ENCODE measurements at places on chromosomes 5 and 9.
A peak's percentile ranks its signal among the peaks of the same experiment; 100 is the strongest.

DNA sequence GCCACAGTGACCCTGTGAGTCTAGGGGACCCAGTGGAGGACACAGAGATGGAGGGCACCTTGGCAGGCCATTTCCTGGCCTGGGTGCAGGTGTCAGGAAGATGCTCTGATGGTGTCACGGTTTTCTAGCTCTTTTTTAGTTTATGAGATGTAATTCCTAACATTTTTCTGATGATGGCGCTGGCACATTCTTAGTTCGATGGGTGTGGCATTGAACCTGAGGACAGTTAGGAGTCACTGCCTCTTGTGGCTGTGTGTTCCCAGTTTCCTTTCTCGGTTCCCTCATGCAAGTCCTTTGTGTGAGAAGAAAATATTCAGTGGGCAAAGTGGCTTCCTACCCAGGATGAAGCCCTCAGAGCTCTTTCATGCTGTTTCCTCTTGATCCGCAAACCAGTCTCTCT is 129.4 kb upstream of the ICE1 start:
- no peak for DNase-seq

- DNase-seq: peak; percentile 3
Measured at GRCh38 chr5:134451936-134452505, 40.3 kb upstream of the CDKN2AIPNL start.

GRCh38 chr9:76926324-76926741 is 20.4 kb upstream of the PRUNE2 start:
- DNase-seq: no peak

- DNase-seq: no peak
Measured at GRCh38 chr9:18982262-18982620, 50.8 kb downstream of the SAXO1 start.

DNA sequence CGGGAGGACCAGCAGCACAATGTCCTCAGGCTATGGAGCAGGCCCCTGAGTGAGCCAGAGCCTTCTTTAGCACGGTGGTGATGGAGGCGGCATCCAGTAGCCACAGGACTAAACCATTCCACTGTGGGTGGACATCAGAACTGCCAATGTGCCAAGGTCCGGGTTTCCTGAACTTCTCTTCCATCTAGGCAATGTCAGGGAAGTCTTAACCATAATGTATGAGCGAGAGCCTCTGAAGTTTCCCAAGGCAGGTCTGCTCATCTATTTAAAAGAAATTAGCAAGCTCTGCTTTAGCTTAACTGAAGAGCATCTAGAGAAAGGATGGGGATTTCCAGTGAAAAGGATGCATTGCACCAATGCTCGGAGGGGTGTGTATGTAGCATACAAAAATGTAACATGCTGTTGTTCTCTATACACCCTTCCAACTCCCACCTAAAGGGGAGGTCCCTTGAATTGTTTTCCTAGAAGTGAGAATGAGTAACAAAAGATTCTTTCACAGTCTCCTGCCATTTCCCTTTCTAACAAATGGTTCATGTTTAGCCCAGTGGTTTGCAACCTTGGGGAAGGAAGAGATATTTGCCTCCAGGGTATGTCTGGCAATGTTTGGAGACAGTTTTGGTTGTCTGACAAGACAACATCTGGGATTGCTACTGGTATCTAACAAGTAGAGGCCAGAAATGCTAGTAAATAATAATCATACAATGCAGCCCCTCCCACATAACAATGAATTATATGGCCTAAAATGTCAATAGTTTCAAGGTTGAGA is 6.1 kb upstream of the RXFP3 start:
- DNase-seq: no peak

DNA sequence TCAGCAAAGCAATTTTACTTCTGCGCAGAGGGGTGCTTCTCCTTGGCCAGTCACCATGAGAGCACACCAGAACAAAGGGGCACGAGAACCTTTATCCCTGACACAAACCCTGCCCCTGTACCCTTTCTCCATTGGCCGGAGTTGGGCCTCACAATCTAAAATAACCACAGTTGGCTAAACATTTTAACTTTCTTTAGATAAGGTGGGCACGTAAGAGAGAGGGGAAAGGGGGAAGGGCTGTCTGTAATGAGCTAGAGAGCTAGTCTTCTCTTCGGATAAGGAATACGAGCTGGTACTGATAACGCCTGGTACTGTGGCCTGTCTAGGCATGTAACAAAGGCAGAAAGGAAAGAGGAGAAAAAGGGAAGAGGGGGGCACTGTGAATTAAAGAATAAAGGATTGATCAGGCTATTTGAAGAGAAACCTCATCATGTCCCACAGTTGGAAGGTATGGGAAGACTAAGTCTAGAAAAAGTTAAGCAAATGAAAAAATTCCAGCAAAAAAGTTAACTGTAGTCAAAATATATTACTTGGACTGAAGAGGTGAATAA is 1.8 kb upstream of the IARS1 start:
- DNase-seq: no peak

DNA sequence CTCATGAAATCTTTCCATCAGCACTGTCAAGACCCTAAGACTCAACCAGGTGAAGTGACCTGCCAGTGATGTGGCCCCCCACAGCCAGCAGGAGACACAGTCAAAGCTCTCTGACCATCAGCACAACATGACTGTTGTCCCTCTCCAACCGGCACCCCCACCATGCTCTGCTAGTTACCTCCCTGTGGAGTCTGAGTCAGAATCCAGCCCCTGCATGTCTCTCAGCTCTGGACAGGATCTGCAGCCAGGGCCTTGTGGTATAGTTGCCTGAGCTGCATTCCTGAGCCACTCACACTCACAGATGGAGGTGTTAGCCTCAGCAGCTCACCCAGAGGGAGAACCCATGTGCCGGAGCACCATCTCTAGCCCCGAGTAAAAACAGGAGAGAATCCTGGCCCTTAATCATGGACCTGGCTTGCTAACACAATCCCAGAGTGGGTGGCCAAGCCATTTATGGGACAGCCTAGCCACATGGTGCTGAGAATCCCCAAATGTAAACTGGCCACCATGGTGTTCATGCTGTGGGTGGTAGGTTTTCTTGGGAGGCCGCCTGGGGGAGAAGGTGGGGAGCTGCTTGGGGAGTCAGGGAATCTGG is 237.8 kb downstream of the PAPPA start:
- DNase-seq: no peak

- DNase-seq: no peak
Measured at GRCh38 chr9:20563917-20564316, 58.4 kb downstream of the MLLT3 start.

- DNase-seq: no peak
Measured at GRCh38 chr9:114050646-114051045, 27.5 kb downstream of the AMBP start.

- DNase-seq: peak; percentile 26
Measured at GRCh38 chr5:142807372-142807911, 37.3 kb downstream of the ARHGAP26 start.

GRCh38 chr9:114653556-114654159 is 3.9 kb downstream of the TEX53 start:
- peak; percentile 87 for DNase-seq

DNA sequence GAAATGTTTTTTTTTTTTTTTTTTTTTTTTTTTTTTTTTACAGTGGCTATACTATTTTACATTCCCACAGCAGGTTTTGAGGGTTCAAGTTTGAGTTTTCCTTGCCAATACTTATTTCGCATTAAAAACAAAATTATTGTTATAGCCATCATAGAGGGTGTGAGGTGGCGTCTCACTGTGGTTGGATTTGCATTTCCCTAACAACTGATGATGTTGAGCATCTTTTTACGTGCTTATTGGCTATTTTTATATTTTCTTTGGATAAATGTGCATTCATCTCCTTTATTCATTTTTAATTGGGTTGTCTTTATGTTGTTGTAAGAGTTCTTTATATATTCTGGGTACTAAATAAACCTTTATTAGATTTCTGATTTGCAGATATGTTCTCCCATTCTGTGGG is 18.9 kb upstream of the UBLCP1 start:
- no peak for DNase-seq

GRCh38 chr5:175463641-175464040 is 14.7 kb upstream of the SFXN1 start:
- DNase-seq: no peak

DNA sequence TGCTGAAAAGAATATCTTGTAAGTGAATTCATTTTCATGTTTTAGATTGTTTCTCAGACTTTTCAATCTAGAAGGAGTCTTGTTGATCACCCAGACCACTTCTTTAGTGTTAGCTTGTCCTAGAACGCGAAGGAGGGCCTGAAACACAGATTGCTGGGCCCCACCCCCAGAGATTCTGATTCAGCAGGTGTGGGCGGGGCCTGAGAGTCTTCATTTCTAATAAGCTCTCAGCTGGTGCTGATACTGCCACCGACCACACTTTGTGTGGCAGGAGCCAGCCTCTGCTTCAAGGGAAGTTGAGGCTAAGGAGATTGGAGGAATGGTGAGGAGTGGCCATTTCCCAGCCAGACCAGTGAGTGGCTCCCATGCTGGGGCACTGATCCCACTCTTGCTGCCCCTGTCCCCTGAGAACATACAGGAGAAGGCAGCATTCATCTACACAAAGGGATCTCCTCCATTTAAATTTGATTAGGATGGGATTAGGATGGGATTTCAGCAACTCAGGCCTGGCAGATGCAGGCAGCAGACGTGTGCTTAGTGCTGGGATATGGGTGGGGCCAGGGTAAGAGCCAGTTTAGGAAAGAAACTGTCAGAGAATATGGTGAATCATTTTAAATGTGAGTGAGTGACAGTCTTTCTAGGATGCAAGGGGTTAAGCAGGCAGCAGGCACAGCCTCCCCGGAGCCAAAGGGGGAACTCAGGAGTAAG is 35.9 kb downstream of the ZNF618 start:
- no peak for DNase-seq

- DNase-seq: peak; percentile 56
Measured at GRCh38 chr9:36470643-36471290, 70.7 kb upstream of the RNF38 start.

DNA sequence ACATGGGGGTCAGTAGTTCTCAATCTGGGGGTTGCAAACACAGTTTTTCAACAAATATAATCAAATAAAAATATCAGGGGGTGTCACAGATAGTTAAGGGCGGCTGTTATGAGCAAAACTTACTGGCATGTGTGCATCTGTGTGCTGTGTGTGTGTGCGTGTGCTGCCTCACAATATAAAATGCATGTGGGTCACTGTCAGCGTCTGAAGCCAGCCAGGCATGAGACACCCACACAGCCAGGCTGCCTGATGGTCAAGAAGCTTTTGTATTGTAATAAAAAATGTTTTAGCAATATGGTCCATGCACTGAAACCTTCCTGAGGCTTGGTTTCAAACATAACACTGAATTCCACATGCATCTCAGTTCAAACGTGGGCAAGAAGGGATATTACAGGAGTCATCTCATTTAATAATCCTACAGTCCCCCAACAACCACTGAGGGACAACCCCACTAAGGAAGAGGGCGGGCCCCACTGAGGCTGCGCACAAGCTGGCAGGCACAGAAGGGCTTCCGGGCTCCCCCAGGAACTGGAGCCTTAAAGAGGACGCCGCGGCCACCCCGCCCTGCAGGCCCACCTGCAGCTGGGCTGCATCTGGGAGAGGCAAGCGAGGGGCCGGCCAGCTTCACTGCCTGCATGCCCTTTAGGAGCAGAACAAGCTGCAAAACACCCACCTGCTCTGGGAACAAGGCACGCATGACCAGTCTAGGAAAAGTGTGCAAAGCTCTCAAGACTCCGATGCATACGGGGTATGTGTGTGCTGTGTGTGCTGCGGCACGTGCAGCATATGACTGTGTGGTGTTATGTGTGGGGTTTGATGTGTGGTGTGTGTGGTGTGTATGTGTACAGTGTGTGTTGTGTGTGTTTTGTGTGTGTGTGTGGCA is 14.1 kb downstream of the SEMA4D start:
- DNase-seq: peak; percentile 58

GRCh38 chr9:115495052-115495635 is 377.2 kb upstream of the TNC start:
- DNase-seq: no peak

DNA sequence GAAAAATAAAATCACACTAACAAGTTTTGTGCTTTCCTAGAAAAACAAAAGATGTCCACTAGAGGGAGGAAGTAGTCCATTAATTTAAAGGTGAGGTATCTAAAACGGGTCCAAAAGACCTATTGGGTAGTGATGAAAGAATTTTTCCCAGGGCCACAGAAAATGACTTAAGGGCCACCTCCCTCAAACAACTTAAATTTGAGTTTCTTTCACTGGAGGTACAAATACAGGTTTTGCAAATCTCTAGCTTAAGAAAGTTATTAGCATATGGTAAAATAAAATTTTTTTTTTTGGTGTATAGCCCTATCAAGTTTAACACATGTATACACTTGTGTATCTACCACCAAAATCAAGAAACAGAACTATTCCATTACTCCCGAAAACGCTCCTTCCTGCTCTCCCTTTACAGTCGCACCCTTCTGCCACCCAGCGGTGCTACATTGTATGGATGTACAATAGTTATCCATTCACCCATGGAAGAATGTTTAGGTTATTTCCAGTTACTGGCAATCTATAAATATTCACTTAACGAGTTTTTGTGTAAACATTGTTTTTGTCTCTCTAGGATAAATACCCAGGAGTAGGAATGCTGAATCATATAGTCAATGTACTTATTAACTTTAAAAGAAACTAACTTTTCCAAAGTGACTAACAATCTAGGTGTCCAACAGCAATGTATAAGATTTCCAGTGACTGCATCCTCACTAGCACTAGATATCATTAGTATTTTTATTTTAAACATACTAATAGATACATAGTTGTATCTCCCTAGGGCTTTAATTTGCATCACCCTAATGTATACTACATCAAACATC is 21.9 kb downstream of the DEPDC1B start:
- DNase-seq: peak; percentile 51

DNA sequence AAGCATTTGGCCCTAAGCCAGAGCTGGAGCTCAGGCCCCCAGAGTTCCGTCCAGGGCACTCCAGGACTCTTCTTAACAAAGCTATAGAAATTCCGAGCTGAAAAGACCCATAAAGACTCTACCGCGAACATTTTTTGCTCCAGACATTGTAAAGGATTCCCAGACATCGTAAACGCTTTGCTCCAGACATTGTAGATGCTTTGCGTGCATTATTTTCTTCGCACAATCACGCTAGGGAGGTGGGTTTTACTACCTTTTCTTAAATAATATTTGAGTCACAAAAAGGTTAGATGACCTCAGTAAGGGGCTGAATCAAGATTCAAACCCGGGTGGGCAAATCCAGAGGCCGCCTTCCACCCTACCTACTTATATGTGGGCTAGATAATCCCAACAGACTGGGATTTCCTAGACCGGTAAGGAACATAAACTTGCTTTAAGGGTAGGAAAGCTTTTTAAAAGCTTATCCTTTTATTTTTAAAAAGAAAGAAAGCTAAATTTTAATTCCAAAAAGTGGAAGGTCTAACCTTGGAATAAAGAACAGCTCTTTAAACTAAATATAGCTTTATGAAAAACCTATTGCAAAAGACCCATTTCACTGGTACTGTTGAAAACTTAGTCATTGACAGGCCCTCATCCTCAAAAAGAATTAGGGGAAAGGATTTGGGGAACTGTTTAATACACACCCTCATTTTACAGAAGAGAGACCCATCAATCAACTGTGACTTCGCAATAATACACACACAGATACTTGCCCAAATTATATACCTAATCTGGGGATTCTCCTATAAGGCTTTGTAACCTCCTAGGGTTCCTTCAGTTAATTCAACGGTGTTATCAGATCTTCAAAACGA is 822 bp upstream of the TNIP1 start:
- DNase-seq: no peak

GRCh38 chr5:51242456-51242855 is 140.8 kb upstream of the ISL1 start:
- DNase-seq: no peak

Data from Kasumi-1 (cell line).